SJCRH30 (cell line): ENCODE measurements at places on chromosomes 6 and 20. TPM values are rescaled to one million over a fixed set of nuclear protein-coding genes. Genes with fewer than 3 reads are reported as not detected.

The C20orf204 gene
- total RNA-seq, result 2.0 and 3.0 TPM in 2 replicates

The ADGRF5 gene
- 0.30 and 0.35 TPM in 2 replicates for total RNA-seq

The SLC22A2 gene
- total RNA-seq, result 0.02 TPM in 1 of 2 replicates, not detected in the other

The TP53INP2 gene
- total RNA-seq, result 4.9 and 5.8 TPM in 2 replicates

The RPL10A gene
- total RNA-seq, result 2,010 and 2,016 TPM in 2 replicates

The KIAA0408 gene
- total RNA-seq, result 2.5 and 2.9 TPM in 2 replicates

The SAMD5 gene
- 11.6 and 12.2 TPM in 2 replicates for total RNA-seq

The FUCA2 gene
- total RNA-seq, result 38.4 and 40.3 TPM in 2 replicates

The LBP gene
- total RNA-seq, result not detected in 2 replicates

The TPBG gene
- 47.2 and 49.9 TPM in 2 replicates for total RNA-seq

The EDN3 gene
- 92.5 and 97.6 TPM in 2 replicates for total RNA-seq

The C6orf47 gene
- total RNA-seq, result 17.6 and 19.0 TPM in 2 replicates

The TMEM74B gene
- not detected in 2 replicates for total RNA-seq

The KIF3B gene
- total RNA-seq, result 18.6 and 19.6 TPM in 2 replicates

The SCUBE3 gene
- 0.28 and 0.36 TPM in 2 replicates for total RNA-seq

The SMLR1 gene
- total RNA-seq, result not detected in 2 replicates

The FAM209B gene
- 0.20 TPM in 1 of 2 replicates, not detected in the other for total RNA-seq

The MICB gene
- not detected in 2 replicates for total RNA-seq

The DCBLD1 gene
- 6.8 and 7.4 TPM in 2 replicates for total RNA-seq

The NHLRC1 gene
- not detected in 2 replicates for total RNA-seq

The RIOK1 gene
- 17.8 and 21.3 TPM in 2 replicates for total RNA-seq

The TREML1 gene
- total RNA-seq, result 0.10 TPM in 1 of 2 replicates, not detected in the other

The ASIP gene
- not detected in 2 replicates for total RNA-seq

The COL9A1 gene
- 4.7 and 4.8 TPM in 2 replicates for total RNA-seq

The MUC21 gene
- not detected in 2 replicates for total RNA-seq

The ENPP1 gene
- total RNA-seq, result 30.4 and 34.0 TPM in 2 replicates

The OR2H1 gene
- total RNA-seq, result not detected in 2 replicates

The MYB gene
- total RNA-seq, result 5.3 and 6.4 TPM in 2 replicates

The RNF182 gene
- total RNA-seq, result 0.10 and 0.20 TPM in 2 replicates

The WFDC8 gene
- total RNA-seq, result not detected in 2 replicates

The IL17F gene
- total RNA-seq, result not detected in 2 replicates

The COL11A2 gene
- total RNA-seq, result 3.8 and 4.0 TPM in 2 replicates
